ENCODE measurements at places on chromosomes 2 and 18. TPM values are rescaled to one million over a fixed set of nuclear protein-coding genes. Genes with fewer than 3 reads are reported as not detected.

DNA sequence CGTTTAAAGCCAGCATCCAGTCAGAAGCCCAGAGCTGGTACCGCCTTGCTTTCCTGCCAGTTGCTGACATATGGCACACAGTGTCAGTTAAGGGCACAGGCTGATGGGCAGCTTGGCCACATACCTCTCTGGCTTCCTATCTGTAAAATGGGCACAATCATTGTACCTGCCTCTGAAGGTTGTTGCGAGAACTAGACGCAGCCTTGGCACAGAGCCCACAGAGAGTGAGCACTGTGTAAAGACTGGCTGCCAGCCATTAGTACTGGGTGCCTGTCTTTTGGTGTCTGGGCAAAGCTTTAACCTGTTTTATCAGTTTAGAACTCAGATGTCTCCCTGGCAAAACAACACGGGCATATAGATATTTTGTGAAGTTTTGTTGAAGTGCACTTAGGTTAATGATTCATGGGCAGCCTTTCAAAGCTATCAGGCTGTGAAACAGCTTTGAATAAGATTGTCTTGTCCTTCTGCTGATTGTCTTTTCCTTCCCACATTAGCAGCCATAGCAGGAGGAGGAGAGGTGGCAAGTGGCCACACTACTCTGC, 269.5 kb downstream of the NEDD4L start:
- no peak for DNase-seq

The MRPL53 gene
- 115 TPM for total RNA-seq

The ANKRD62 gene
- not detected for total RNA-seq

The TFCP2L1 gene
- total RNA-seq = 0.28 TPM

The UCN gene
- 3.0 TPM for total RNA-seq

The STPG4 gene
- not detected for total RNA-seq

- DNase-seq = peak; percentile 9
Measured at GRCh38 chr2:10490806-10491291, 42.7 kb upstream of the ODC1 start.

The SERPINB13 gene
- not detected for total RNA-seq

DNA sequence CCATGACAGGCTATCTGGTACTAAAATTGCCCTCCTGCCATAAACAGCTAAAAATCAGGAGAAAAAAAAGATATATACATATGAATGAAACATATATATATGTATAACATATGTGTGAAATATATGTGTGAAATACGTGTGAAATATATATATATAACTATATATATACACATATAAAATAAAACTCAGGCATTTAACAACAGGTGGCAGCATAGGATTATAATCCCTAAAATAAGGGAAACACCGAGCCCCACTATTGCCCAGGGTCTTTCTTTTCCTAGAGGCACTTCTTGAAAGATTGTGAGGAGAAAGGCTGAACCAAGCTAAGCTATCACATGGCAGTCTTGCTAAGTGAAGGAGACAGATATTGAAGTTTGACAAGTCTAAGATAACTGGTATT, 65.9 kb upstream of the CYTIP start:
- DNase-seq = no peak

Data from activated CD4-positive, alpha-beta memory T cell treated with anti-CD3 and anti-CD28 coated beads, Interleukin-2, amount 10 ng/mL, durations not matched to agents 7 days and 5 days (primary cell).